Stimulated activated CD8-positive, alpha-beta memory T cell treated with anti-CD3 and anti-CD28 coated beads, Interleukin-2, amount 100 ng/mL, for 1 hour (primary cell): ENCODE measurements at places on chromosomes 13 and 19.

GRCh38 chr19:16303755-16304154 is 20.9 kb upstream of the KLF2 start:
- no peak for DNase-seq

- DNase-seq, result no peak
Measured at GRCh38 chr19:2723747-2724146, 2.6 kb upstream of the DIRAS1 start.

- DNase-seq, result no peak
Measured at GRCh38 chr19:32396046-32396652, 9.4 kb upstream of the DPY19L3 start.

GRCh38 chr13:108377646-108378206 is 108.2 kb downstream of the TNFSF13B start:
- no peak for DNase-seq

DNA sequence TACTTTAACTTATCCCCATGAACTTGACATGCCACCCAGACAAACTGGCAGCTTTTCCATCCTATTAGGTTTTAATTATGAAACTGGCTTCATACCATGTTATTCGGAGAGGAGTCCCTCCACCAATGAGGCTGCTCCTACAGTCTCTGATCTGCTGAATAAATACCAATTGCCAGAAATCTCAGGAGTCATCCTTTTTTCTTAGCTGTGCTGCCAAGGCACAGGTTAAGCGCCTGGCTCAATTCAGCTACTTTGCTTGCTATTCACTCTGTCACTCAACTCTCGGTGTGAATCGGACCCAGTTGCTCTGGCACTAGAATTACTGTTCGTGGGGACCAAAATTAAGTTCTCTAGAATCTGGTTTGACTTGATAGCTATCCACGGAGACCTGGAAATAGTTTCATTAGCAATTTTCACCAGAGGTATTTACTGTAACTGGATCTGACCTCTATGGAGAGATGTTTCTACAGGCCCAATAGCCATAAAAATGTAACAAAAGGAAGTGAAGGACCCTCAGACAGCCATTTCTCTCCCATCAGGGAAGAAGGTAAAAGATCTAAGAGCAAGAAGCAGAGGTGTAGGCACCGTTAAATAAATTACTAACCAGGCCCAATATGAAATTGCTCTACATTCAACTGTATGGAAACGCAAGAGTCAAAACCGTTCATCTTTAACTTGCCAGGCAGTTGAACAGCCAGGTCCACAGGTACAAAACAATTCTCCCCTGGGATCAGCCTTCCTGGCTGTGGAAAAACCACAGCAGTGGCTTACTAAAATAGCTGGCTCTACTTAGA is 5.4 kb downstream of the ZC3H4 start:
- DNase-seq, result no peak

DNA sequence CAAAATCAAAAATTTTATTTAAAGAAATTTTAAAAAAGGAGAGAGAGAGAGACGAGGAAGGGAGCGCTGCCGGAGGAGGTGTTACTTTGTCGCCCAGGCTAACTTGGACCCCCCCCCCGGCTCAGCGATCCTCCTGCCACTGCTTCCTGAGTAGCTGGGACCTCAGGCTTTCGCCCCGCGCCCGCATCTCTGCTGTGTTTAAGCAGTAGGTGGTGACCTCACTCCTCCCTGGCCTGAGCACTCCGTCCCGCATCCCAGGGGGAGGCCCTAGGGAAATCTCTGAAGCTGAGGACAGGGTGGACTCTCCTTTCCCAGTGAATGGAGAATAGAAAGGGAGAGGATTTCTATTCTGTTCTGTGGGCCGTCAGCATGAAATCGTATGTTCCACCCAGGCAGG is 485 bp upstream of the ZNF845 start:
- DNase-seq, result no peak

- no peak for DNase-seq
Measured at GRCh38 chr13:95471960-95472359, 80.6 kb upstream of the CLDN10 start.

GRCh38 chr13:72383646-72384045 is 343.8 kb downstream of the MZT1 start:
- DNase-seq, result no peak

- no peak for DNase-seq
Measured at GRCh38 chr13:45974500-45974899, 78.0 kb downstream of the ZC3H13 start.

DNA sequence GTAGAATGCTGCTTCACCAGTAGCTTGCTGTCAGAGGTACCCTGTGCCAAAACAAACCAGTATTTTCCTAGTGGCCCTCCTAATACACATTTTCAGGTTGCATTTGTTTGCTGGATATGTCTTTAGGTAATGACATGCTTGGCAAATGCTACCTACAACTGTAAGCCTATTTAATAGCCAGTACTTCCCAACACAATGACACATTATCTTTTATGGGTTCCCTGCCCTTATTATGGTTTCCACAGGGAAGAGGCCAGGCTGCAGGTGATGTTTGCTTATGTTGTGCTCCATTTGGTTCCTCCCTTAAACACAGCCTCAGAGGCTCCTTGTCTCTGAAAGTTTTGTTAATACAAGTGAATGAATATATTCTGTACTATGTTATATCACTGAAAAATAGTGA is 24.7 kb downstream of the FRY start:
- DNase-seq, result no peak

GRCh38 chr19:55638864-55639359 is 1.9 kb upstream of the ZNF580 start:
- no peak for DNase-seq

GRCh38 chr13:79194272-79194671 is 211.8 kb downstream of the RBM26 start:
- DNase-seq, result no peak

- no peak for DNase-seq
Measured at GRCh38 chr13:98875146-98875729, 102.6 kb downstream of the DOCK9 start.

- no peak for DNase-seq
Measured at GRCh38 chr13:66369666-66370065, 860.5 kb downstream of the PCDH9 start.

DNA sequence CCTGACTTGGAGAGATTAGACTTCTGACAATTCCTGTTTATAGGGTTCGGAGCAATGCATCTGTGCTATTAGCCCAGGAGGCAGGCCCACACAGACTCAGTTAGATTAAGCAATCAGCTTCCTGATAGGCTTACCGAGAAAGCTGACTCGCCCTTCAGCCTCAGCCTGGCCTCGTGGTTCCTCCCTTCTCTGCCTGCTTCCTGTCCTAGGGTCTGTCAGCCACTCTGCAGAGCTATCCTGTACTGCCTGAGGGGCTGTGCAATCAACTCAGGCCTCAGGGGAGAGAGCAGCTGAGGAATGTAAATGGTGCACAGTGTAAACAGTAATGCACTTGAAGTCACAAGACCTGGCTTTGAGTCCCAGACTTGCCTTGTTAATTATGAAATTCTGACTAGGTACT is 30.7 kb downstream of the HTR2A start:
- DNase-seq, result no peak

DNA sequence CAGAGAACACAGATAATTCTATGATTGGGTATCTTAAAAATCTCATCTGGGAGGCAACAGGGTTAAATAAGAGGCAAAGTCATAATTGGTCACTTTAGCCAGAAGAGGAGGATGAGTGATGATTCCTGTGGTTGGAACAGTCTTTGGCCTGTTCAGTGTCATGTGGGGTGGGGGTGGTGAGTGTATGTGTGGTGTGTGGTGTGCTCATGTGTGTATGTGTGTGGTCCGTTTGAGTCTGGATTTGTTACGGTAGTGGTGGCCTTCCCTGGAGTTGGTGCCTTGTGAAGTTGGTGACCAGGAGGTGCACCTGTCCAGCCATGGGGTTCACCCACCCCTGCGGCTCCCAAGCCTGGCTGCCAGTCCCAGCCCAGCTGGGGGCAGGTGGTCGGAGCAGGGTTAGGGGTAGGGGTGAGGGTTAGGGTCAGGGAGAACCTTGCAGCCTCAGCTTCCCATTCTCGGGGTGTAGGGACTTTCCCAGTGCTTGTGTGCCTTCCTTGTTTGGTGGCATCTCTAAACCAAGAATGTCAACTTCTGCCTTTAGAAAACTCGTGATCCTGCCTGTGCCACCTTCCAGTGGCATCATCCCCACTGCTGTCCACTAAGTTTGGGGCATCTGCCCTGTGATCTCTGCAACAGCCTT is 97.5 kb downstream of the RAB20 start:
- DNase-seq, result no peak

DNA sequence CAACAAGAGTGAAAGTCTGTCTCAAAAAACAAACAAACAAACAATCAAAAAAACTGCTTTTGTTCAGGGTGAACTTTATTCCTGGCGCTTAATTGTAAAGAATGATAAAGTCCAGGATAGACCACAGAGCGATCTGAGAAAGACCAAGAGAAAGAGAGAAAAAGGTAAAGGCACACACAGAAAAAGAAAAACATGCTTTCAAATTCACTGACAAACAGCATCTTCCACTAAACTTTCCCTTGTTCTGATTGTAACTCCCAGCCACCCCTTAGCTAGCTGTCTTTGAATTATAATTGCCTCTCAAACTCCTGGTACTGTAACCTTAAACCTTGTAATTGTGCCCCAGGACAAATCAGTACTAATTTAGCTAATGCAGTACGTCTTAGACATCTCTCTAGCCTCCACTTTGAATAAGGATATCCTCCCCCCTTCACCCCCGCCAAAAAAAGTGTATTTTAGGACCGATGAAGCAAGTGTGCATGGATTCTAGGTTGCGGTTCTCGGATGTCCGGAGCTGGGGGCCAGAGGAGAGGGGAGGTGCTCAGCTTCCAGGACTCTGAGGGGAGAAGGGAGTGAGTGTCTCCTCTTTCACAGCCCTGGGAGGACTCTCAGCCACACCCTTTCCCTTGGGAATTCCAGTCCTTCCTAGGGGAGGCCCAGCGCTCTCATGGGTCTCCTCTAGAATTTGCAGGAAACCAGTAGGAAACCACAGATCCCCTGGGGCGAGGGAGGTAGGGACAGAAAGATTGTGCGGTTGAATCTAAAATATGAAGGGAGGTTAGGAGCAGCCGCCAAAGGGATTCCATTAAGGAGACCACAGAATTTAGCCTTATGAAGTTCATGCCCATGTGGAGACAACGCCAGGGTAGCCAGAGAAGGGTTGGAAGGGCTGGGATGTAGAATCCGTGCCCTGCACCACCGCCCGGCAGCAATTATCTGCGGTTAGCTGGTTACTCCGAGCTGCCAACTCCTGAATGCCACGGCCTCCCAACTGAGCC is 19.7 kb downstream of the ZNF536 start:
- DNase-seq, result no peak

GRCh38 chr13:101523154-101524131 is 71.0 kb downstream of the ITGBL1 start:
- no peak for DNase-seq

DNA sequence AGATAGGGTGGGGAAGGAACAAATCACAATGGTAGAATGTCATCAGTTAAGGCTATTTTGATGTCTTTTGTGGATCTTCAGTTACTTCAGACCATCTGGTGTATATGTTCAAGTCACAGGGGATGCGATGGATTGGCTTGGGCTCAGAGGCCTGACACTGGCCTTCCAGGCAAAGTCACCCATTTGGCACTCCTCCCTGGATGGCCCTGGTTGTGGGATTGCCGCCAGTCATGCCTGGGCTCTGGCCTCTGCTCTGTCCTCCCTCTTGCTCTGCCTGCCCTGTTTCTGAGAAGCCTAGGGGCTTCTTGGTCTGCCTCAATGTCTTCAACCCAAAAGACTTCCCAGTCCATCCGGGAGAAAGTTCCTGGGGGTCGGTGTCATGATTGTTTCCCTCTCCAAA is 50.2 kb downstream of the ZNF146 start:
- no peak for DNase-seq

GRCh38 chr19:10780368-10780767 is 55.6 kb downstream of the TMED1 start:
- no peak for DNase-seq

DNA sequence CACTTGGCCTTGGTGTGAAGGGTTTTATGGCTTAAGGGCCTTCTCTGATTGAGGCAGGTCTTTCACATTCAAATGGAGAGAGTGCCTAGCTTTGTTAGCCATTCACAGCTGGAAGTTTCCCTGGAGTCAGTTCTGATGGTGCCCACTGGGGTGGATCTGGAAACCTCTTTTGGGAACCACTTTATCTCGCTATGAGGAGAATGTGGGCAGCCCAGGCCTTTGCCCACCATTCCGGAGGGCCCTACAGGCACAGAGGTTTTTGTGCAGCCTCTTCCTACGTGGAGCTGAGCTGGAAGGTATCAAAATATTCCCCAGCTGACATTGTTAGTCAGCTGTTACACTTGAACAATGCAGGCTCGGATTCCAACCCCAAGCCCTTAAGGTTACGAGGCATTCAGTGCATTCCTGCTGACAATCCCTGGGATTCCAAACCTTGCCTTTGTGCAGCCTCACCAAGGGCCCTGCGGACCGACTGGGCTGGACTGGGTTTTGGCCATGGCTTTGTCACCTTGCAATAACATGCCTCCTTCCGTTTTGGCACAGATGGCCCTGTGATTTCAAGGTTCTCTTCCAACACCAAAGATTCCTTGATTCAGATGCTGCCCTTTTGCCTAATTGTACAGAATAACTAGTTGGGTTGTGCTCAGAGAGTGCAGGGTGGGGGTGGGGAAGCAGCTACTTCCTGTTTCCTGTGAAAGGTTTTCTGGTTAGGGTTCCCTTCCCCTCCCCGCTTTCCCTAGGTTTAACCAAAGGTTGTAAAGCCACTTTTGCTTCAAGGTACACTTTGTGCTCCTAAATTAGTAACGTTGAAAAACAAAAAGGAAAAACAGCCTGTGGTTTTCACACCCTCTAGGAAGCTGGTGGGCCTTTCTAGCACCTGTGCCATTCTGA is 27.0 kb downstream of the SAE1 start:
- no peak for DNase-seq

- DNase-seq, result no peak
Measured at GRCh38 chr19:3057275-3057714, 5.0 kb downstream of the TLE5 start.

DNA sequence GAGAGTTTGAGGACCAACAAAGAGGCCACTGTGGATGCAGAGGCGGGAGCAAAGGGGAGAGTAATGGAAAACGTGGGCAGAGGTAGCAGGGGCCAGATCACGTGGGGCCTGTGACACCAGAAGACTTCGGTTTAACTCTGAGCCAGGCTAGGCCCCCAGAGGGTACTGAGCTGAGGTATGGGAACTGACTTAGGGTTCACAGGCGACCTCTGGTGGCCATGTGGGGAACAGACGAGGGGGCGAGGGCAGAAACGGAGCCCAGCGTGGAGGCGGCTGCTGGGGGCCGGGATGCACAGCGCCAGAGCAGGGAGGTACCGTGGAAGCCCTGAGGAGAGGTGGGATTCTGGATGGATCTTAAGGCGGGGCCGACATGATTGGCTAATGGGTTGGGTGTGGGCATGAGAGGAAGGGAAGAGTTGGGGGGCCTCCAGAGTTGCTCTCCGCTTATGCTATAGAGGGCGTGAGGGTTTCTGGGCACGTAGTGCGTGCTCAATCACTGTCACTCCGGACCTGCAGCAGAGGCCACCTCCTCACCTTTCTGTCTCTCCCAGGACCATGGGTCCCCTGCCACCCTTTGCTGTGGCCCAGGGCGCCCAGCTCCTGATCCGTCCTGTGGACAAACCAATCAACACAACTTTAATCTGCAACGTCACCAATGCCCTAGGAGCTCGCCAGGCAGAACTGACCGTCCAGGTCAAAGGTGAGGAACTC is 13.7 kb downstream of the PVR start:
- peak; percentile 27 for DNase-seq

GRCh38 chr19:16417660-16418596 is 53.8 kb downstream of the EPS15L1 start:
- peak; percentile 31 for DNase-seq

- no peak for DNase-seq
Measured at GRCh38 chr19:27860309-27860934, 1352.5 kb downstream of the UQCRFS1 start.

GRCh38 chr13:110286833-110287819 is 19.8 kb downstream of the COL4A1 start:
- no peak for DNase-seq

GRCh38 chr19:39617745-39618144 is 15.4 kb downstream of the LGALS13 start:
- no peak for DNase-seq
